Activated CD4-positive, alpha-beta T cell treated with anti-CD3 and anti-CD28 coated beads, Interleukin-2, amount 50 U/mL, for 48 hours (primary cell): ENCODE measurements at places on chromosomes 7 and 10.

DNA sequence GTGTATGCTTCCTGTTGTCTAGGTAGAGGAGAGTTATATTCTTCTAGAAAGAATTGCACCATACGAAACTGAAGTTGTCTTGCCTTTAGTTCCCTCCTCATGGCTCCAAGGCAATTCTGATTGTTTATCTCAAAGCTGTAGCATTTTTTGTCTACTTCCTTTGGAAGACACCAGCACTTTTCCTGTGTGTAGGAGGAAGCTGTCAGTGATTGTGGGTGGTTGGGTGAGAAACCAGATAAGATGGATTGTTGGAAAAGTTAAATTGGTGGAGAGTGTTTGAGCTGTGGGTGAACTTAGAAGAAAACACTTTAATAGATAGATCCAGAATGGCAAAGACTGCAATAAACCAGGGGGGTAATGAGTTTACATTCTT, 12.1 kb upstream of the CSTF2T start:
- DNase-seq, result no peak

DNA sequence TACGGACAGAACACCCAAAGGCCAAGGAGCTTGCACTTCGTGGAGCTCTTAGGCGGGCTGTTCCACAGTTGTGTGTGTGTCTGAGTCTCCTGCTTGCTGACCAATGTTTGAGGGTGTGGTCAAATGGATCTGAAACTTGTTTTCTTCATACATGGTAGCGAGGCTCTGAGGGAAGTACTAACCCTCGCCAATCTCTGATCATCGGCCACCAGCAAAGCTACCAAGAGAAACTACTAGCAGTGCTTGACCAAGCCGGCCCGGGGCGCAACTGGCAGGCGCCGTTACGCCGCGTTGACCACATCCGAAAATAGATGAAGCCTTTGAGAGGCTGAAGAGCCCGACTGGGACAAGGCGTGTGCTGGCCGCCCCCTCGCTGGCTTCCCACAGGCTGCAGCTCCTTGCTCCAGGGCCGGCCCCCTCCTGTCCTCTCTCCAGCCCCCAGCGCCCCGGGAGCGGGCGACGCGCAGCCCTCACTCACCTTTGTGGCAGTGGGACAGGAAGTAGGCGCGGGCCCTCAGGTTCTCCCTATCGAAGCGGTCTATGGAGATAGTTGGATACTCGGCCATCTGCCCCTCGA, 384 bp downstream of the DCLRE1C start:
- DNase-seq, result no peak

DNA sequence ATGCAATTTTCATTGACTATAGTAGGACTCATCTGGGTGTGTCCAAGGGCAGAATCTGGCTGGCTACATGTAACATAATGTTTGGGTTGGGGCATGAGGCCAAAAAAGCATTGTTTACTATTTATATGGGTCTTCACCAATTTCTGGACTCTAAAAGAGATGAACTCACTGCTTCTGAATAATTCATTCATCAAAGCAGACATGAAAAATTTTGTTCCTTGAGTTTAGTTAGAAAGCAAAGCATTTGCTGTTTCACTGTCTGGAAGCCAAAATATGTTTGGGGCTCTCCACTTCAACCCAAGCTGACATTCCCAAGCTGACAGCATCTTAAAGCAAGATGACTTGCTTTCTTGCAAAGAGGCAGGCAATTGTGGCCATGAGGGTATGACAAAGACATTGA, 670.6 kb downstream of the SUGCT start:
- no peak for DNase-seq

DNA sequence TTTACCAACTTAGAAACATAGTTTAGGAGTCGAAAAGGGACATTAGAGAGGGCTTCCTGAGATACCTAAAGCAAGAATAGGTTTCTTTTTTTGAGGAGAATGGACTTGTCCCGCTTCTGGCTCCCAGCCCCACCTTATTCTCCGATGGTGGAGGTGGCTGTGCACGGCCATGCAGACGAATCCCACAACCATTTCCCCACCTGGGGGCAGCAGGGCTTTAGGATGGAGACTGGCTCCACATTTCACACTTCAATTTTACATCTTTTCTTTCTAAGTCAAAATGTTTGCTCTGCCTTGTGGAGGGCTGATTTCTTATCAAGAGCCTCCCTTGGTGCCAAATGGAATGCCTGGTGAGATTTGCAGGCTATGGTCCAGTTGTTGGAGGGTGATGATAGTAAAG, 118.5 kb downstream of the GLRX3 start:
- DNase-seq, result no peak

- no peak for DNase-seq
Measured at GRCh38 chr10:132728321-132728720, 57.6 kb downstream of the NKX6-2 start.

DNA sequence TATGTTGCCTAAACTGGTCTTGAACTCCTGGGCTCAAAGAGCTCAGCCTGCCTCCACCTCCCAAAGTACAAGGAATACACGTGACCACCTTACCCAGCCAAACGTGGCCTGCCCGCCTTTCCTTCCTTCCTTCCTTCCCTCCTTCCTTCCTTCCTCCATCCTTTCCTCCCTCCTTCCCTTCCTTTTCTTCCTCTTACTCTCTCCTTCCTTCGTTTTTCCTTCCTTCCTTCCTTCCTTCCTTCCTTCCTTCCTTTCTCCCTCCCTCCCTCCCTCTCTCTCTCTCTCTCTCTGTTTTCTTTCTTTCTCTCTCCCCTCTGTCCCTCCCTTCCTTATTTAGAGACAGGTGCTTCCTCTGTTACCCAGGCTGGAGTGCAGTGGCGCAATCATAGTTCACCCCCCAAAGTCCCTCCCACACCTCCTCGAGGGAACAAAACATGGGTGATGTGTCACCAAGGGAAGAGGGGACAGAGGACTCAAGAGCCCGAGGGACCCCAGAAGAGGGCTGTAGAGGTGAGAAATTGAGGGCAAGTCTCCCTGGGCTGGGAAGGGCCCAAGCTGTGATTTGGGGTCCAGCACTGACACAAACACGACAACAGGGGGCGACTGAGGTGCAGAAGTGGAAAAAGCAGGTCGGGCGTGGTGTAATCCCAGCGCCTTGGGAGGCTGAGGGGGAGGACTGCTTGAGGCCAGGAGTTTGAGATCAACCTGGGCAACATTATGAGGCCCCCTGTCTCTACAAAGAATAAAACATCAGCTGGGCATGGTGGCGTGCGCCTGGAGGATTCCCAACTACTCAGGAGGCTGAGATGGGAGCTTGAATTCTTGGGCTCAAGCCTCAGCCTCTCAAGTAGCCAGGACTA, 28.1 kb downstream of the EPHB4 start:
- peak; percentile 64 for DNase-seq

GRCh38 chr7:45702751-45703150, 128.6 kb downstream of the ADCY1 start:
- DNase-seq, result no peak

DNA sequence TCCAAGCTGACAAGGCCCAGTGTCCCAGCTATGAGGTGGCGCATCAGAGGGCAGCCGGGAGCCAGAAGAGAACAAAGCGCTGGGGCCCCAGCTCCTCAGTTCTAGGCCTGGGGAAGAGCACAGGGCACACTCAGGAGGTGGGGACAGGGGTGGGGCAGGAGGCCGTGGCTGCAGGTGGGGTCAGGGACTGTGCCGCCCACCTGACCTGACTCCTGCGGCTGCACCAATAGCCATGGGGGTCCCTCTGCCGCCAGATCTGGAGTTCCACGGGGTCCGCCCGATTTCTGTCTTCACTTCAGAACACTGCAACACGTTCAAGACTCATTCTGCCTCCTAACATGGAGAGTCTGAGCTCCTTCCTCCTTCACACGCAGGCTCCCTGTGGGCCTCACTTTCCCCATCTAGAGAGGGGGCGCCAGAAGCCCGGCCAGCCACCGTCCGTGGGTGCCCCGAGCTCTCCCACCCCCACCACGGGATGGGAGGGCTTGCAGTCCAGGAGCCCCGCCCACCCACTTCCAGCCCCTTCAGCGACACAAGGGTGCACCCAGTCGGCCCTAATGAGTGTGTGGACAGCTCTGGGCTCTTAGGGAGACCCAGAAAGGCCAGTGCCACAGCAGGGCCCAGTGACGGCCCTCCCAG, 278.3 kb downstream of the MAD1L1 start:
- DNase-seq, result no peak

- DNase-seq, result no peak
Measured at GRCh38 chr7:71842786-71843185, 569.4 kb downstream of the CALN1 start.

DNA sequence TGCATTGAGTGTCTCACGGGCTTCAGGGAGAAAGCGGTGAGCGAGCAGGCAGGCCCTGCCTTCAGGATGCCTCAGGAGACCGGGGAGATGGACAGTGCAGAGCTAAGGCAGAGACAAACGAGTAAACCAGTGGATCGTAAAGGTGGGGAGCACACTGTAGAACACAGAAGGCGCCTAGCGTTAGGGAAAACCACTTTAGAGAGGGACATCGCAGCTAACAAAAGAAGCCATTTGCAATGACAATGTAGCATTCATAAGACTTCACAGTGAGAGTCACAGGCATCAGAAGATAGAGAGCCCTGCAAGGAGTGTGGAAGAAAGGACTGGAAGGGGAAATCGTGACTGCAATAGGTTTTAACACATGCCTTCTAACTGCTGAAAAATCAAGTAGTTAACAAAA, 54.9 kb upstream of the TMEM273 start:
- no peak for DNase-seq

- DNase-seq, result no peak
Measured at GRCh38 chr7:103934508-103934907, 55.0 kb downstream of the RELN start.

DNA sequence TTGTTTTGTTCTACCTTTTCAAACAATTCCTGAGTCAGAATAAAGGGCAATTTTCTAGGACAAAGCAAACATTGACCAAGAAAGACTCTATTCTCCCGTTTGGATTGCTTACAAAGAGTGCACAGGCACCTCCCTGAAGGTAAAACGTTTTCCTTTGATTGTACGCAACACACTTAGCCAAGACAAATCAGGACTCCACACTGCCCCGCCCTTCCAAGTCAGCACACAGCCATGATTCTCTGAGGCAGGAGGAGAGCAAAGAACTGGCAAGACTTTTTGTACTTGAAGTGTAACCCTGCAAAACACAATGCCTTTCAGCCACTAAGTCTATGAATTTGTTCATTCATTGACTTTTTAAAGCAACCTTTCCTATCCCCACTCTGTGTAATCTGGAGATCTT, 85.0 kb upstream of the FAM180A start:
- DNase-seq, result no peak

DNA sequence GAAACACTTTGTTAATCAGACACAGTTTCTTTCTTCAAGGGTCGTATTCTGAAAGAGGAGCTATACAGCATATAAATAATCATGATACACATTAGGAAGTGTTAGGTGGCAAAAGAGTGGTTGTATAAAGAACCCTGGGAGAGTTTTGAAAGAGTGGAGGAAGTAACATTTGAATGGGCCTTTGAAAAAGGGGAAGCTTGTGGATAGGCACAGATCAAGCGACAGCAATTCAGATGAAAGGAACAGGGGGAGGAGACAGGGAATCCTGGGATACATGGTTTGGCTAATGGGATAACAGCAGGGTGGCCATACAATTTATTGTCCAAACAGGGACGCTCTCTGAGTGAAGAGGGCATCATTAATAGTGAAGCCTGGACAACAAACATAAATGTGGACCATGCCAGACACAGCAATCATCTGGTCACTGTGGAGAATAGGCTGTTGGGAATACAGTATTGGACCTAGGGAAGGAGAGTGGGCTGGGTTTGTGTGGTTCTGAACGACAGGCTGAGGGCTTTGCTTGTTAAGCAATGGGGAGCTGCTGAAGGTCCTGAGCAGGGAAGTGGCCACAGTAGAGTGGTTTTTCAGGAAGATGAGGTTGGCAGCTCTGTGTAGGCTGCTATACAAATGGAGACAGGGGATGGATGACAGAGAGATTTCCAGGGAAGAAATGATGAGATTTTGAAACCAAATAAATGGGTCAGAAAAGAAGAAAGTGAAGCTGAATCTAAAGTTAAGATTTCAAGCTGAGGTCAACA, 75.9 kb downstream of the ICA1 start:
- DNase-seq, result no peak

GRCh38 chr7:32458025-32458424, 32.2 kb downstream of the LSM5 start:
- no peak for DNase-seq

DNA sequence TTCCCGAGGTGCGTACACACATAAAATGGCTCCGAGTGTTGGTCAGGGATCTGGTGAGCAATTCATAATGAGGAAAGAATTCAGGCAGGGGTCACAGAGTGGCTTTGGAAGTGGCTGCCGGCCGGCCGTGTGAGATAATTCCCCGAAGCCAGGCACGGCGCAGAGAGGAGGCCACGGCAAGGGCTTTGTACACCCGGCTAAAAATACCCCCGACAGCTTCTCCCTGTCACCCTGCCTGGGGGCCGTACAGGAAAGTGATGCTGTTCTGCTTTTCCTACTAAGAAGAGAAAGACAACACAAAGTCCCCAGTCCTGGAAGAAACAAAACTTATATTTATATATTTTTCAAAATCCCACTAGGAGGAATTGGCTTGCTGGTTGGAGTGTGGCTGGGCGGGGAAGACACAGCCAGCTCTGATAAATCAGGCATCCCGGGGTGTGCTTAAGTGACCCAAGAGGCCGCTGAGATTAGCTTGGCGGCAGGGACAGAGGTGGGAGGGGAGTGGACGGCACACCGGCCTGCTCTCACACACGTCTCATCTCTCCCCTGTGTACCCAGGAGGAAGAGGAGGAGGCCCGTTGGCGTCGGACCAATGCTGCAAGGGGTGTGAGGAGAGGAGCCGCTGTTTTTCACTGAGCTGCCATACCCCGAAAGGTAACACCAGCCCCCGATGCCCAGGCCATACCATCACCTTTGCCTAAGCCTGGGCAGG, 70.5 kb downstream of the ZMIZ1 start:
- no peak for DNase-seq

DNA sequence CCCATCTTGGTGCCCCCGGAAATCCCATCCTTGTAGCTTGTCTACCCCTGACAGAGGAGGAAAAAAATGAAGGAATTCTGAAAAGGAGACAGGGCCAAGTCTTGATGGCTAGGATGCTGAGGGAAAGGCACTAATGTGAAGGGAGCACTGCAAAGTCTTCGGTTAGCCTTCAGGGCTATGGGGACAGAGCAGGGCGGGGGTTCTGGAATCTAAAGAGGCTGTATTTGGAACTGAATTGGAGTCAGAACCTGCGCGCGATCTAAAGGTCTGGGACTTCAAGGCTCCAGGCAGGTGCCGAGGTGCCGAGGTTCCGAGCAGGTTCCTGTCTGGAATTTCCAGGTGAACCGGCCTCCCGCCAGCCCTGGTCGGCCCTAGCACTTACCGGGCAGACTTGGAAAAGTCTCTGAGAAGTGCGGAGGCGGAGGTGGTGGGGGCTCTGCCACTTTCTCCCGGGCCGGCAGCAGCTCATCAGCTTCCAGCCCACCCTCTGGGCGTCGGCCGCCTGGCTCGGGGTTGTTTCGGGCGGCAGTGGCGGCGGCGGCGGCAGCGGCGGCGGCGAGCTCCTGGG, 781 bp downstream of the GBX1 start:
- no peak for DNase-seq

GRCh38 chr7:130385600-130386066, 5.3 kb downstream of the CPA1 start:
- DNase-seq, result no peak

DNA sequence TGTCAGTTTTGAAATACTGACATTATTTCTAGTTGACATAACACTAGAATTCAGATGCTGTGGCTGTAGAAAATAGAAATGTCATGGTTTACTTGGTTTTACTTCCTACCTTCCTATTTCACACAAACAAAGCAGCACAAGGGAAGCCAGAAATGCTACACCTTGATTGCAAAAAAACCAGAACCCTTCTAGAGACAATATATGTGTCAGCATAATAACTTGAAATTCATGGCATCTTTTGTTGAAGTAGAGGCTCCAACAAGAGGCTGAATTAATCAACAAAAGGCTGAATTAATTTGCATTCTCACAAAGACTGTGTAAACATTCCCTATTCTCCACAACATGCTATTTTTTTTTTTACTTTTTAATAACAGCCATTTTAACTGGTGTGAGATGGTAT, 25.2 kb downstream of the ZNF117 start:
- no peak for DNase-seq
